SK-N-SH (cell line): ENCODE measurements at places on chromosomes 16 and 17. TPM values are rescaled to one million over a fixed set of nuclear protein-coding genes. Genes with fewer than 3 reads are reported as not detected.

Gene GLIS2
- 3.3 and 6.5 TPM in 2 replicates for polyA plus RNA-seq

GRCh38 chr16:65249768-65250167, 127.9 kb upstream of the CDH11 start:
- no peak overlapping the region for H3K27ac ChIP-seq
- no peaks in the 10 kb centered on the region for H3K4me1 ChIP-seq
- no peaks in the 10 kb centered on the region for H3K36me3 ChIP-seq
- no peak overlapping the region for H3K4me3 ChIP-seq
- no peaks in the 10 kb centered on the region for H3K27me3 ChIP-seq

DNA sequence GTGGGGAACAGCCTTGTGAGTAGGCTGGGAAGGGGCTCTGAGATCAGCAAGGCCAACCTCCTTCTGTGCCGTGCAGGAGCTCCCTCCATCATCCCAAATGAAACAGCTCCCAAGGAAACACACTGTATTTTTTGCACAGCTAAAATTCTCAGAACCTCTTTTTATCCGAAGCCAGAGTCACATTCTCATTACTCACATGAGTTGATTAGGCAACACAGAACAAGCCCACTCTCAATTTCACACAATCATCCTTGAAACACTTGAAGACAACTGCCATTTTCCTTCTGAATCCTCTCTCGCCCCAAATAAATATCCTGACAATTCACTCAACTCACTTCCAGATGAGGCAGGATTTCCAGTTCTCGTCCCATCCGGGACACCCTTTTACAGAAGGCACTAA, 66.1 kb downstream of the MYO18A start:
- H3K36me3 ChIP-seq: no peaks in the 10 kb centered on the region
- H3K4me1 ChIP-seq: no peaks in the 10 kb centered on the region
- no peak overlapping the region for H3K27ac ChIP-seq
- no peak overlapping the region for H3K4me3 ChIP-seq
- no peaks in the 10 kb centered on the region for H3K27me3 ChIP-seq

DNA sequence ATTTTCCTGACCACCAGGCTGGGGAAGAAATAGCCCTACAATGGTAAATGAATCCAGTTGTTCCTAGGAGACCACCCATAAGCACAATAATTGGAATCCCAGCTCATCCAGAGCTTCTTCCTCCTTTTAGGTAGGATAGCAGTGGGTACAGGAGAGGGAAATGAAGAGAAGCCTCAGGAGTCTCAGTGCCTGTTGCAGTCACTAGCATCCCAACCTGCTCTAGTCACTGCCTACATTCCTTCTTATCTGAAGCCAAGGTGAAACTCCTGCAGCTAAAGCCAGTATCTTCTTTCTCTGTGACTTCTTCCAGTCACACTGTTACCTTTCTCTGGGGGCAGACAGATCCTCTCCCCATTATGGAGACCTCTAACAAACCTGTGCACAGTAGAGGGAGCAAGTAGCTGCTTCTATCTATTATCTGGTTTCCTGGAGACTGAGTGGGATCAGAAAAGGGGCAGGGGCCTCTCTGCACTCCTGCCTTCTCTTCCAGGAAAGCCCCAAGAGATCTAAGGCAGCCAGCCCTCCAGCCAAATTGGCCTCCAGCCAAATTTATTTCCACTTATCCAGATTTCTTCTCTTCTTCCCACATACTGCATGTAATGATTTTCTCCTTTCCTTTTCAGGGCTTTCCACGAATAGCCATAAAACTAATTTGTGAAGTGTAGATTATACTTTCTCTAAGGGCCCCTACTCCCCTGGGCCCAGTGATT, 85.5 kb downstream of the SSH2 start:
- H3K27me3 ChIP-seq: no peaks in the 10 kb centered on the region
- no peak overlapping the region for H3K27ac ChIP-seq
- H3K36me3 ChIP-seq: no peaks in the 10 kb centered on the region
- peaks cover 11% of the 10 kb centered on the region; the same call in 1 of the 2 replicates for H3K4me1 ChIP-seq

GRCh38 chr16:31064882-31065461, 9.1 kb downstream of the ZNF668 start:
- peaks cover 6% of the 10 kb centered on the region for H3K36me3 ChIP-seq
- H3K27ac ChIP-seq: peak overlapping the region; percentile 18
- no peaks in the 10 kb centered on the region for H3K27me3 ChIP-seq
- no peak for DNase-seq
- peaks cover 11% of the 10 kb centered on the region for H3K4me1 ChIP-seq
- no peak overlapping the region for H3K4me3 ChIP-seq

DNA sequence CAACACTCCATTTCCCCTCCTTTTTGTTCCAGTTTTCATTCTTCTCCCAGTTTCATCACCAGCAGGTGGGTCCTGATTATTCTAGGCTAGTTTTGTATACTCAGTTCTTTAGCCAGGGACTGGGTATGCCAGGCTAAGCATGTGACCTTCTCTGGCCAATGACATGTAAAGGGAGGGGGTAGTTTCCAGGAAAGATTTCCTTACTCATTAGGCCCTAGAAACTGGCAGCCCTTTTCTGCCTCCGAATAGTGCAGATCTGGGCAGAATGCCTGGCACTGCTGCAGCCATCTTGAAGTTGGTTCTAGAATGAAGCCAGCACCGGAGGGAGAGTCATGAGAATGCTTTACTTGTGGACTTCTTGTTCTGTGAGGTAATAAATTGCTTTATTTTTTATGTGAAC, 126.9 kb upstream of the AXIN2 start:
- H3K4me3 ChIP-seq: no peak overlapping the region
- no peaks in the 10 kb centered on the region for H3K27me3 ChIP-seq
- no peak for DNase-seq

Gene CCDC200
- not detected in 2 replicates for polyA plus RNA-seq

Gene DNAAF8
- 2.4 and 3.1 TPM in 2 replicates for polyA plus RNA-seq

Gene HOXB13
- not detected in 2 replicates for polyA plus RNA-seq

Gene GP2
- not detected in 2 replicates for polyA plus RNA-seq

DNA sequence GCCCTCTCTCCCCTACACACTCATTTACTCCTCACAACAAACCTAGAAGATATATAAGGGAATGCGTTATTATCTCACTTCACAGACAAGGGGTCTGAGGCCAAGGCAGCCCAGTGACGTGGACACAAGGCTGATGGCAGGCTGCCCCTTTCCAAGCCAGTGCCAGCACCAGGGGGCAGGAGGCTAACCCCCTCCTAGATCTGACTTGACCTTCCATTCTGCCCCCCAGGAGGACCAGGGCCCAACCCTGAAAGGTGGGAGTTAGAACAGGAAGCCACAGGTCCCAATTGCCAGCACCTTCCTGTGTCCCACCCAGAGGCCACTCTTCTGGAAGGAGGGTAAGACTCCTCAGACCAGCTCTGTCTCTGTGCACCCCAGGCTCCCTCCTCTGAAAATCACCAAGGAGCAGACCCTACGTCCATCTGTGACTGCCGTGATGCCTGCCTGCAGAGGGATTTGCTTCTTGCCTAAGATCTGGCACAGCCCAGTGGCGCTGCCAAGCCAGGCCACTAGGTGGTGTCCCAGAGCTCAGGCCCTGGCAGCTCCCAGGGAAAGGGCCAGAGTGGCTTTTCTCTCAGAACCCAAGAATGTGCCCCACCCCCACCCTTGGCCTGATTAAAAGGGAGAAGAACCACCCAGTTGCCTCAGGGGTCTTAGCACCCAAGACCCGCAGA, 42.4 kb upstream of the MRPS23 start:
- peak overlapping the region; percentile 21; the same call in 1 of the 2 replicates for H3K4me3 ChIP-seq
- peaks cover 60% of the 10 kb centered on the region for H3K4me1 ChIP-seq
- peak overlapping the region; percentile 44 for H3K27ac ChIP-seq
- H3K27me3 ChIP-seq: no peaks in the 10 kb centered on the region

Gene CDR2L
- 18.6 and 21.2 TPM in 2 replicates for polyA plus RNA-seq

DNA sequence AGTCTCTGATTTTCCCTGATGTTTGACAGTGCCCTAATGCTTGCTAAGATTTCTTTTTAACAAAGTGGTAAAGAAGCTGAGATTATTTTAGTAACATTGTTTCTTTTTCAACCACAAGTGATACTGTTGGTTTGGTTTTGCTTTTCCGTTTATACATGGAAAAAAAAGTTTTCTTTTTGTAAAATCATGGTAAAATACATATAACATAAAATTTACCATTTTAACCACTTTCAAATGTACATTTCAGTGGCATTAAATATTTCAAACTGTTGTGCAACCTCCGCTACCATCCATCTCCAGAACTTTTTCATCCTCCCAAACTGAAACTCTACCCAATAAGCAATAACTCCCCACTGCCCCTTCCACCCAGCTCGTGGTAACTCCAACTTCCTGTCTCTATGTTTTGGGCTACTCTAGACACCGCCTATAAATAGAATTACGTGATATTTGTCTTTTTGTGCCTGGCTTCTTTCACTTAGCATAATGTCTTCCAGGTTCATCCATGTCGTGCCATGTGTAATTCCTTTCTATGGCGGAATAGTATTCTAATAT, 4.6 kb downstream of the CIITA start:
- H3K4me3 ChIP-seq: no peak overlapping the region
- H3K36me3 ChIP-seq: no peaks in the 10 kb centered on the region
- peaks cover 22% of the 10 kb centered on the region for H3K27me3 ChIP-seq
- no peak for DNase-seq

DNA sequence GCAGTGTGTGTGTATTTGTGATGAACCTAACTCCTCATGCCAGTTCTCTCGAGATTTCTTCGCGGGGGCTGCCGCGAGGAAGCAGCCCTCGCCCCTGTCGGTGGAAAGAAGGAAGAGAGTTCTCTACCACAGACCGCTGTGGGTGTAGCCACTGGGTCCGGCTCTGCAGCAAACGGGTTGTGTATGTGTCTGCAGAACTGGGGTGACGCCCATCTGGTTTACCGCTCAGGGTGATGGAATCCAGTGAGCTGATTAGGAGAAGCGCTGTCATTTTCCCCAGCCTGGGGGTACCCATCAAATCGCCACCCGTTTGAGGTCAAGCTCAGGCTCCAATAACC, 7.7 kb downstream of the CORO6 start:
- H3K27ac ChIP-seq: no peak overlapping the region; the same call in 1 of the 2 replicates
- peaks cover 24% of the 10 kb centered on the region; the same call in 1 of the 2 replicates for H3K4me1 ChIP-seq
- no peaks in the 10 kb centered on the region for H3K27me3 ChIP-seq
- no peak overlapping the region for H3K4me3 ChIP-seq

DNA sequence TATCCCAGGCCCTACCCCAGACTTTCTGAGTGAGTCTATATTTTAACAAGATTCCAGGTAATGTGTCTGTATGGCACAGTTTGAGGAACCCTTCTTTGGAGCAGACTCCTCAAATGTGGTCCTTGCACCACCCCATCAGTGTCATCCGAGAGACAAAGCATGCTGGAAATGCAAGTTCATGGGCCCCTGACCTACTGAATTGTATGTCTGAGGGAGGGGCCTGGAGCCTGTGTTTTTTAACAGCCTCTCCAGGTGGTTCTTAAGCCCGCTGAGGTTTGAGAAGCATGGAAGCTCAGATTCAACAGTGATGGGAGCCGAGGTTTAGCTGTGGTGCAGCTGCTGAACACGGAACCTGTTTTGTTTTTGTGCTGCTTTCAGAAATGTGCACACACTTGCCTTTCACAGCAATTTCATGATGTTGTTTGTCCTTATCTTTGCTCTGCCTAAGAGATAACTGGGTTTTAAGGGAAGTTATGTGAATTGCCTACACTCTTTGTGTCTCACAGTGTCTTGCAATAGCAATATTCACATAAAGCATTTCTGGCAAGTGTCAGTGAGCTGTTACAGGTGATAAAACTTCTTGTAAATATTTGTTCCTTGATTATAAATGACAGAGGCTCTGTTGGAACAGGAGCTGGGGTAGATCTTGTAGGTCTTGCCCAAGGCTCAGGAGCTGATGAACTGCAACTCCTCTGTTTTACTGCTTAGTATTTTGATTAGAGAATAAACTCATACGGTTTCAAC, 32.0 kb upstream of the IL34 start:
- H3K27ac ChIP-seq: no peak overlapping the region
- no peak overlapping the region for H3K4me3 ChIP-seq

DNA sequence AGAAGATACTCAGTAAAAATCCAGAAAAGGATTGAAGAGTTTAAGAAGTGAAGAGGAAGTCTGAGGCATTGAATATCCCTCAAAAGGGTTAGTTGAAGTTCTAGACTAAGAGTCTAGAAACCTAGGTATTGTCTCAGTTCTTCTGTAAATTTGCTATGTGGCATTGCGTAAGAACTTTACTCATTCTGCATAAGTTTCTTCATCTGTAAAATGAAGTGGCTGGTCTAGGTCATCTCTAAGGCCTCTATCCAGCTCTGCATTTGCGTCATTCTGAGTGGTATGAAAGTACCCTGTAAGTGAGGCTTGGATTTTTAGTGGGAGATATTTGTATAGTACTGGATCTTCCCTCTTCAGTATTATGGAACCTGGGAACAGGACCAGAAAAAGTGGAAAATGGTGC, 130.2 kb downstream of the MYO1D start:
- H3K27ac ChIP-seq: no peak overlapping the region
- DNase-seq: no peak
- no peak overlapping the region for H3K4me3 ChIP-seq
- no peaks in the 10 kb centered on the region for H3K27me3 ChIP-seq
- H3K4me1 ChIP-seq: no peaks in the 10 kb centered on the region; the same call in 1 of the 2 replicates
